DMS 273 treated with DMSO at 0.1 percent for 48 hours (cell line): ENCODE measurements at places on chromosomes 1 and 21.

- DNase-seq: peak; percentile 44
These were observed 6.9 kb upstream of the CAMK1G start for GRCh38 chr1:209576392-209577197.

GRCh38 chr21:24050231-24050630 is 1557.0 kb downstream of the MRPL39 start:
- DNase-seq: no peak

DNA sequence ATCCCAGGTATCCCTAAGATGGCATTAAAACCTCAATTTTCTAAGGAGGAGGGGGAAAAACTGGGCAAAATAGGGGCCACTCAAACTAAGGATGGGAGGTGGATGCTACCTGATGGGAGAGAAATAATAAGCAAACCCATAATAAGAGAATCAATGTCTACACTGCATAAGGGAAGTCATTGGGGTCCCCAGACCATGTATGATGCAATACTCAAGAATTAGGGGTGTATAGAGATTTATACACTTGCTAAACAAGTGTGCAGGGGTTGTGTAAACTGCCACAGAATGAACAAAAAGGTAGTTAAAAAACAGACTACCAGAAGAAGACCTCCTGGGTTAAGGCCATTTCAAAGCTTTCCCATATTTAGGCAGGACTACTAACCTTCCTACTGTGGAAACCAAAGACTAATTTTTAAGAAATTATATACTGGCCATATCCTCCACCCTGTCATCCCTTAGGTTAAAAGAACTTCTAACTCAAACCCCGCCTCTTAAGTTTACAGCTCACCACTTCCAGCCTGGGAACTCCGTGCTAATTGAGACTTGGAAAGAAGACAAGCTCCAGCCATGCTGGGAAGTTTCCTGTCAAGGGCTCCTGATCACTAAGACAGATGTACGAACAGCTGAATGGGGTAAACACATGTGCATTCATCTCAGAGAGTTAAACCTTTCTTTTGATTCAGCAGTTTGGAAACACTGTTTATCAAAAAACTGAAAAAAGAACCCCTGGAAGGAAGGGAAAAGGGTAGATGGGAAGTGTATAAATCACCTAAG is 64.4 kb upstream of the TLR5 start:
- DNase-seq: peak; percentile 66

DNA sequence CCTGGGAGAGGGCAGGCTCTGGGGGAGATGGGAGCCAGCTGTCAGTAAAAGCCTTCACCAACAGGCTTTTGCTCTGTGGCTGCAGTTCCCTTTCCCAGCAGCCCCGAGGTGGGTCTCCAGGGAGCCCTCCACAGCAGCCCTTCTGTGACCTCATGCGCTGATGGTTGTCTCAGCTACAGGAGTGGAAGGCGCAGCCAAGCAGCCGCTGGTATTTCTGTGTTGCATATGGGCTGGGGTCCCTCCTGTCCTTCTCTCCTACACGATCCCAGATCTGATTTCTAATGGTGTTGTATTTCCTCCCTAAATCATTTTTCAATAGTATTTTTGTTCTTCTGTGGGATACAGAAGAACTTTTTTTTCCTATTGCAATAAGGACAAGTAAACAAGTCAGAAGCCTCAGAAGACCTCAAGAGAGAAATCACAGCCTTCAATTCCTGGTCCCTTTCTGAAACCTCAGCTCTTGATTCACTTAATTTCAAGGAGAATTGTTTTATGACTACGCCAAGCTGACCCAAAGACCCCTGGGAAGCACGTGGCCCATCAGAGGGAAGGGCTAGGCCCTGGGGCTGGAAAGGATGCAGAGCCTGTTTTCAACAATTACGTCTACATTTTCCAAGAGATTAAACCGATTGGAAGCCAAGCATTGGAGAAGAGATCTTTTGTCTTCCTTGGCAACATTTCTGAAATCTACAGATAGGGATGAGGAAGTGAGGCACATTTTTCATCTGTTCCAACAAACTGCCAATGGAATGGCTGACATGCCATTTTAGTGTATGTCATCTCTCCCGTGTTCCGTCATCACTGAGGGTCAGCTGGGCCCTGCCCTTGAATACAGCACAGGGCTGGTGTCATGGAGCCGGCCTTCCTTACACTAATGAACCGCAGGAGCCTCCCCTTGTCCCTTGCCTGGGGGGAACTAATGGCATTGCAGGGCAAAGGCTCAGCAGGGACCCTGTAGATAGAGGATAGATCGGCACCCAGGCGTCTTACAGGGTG is 42.0 kb upstream of the SCCPDH start:
- peak; percentile 42 for DNase-seq

GRCh38 chr1:175129644-175129996 is 62.0 kb downstream of the TNN start:
- DNase-seq: no peak

- no peak for DNase-seq
These were observed 63.0 kb downstream of the MEGF6 start for GRCh38 chr1:3548156-3548893.

DNA sequence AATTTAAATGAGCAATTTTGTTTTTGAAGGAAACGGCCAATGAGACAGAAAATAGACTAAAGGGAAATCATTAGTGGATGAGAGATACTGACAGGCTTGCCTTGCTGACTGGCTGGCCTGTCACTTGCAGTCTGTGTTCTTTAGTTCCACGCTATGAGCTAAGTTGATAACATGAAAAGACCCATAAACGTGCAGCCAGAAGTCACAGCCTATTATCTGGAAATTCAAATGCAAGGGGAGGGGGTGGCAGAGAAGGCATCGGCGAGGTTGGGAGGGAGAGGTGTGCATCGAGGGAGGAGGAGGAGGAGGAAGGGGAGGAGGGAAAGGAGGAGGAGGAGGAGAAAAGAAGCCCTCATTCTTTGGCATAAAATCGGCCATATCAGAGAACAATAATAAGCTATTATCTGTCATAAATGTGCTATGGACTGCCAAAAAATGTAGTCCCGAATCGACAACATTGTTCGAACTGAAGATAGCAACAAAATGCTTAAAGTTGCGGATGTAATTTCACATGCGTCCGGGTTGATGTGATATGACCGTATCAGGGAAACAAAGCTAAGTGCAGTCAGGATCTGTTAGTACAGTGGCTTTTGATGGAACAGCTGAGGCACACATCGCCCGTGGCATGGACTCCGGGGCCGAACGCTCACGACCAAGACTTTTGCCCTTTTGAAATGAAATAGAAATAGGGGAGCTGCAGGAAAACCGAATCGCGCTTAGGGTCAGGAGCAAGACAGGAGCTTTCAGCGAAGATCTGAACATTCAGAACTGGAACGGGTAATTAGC is 11.6 kb upstream of the BARHL2 start:
- DNase-seq: no peak

DNA sequence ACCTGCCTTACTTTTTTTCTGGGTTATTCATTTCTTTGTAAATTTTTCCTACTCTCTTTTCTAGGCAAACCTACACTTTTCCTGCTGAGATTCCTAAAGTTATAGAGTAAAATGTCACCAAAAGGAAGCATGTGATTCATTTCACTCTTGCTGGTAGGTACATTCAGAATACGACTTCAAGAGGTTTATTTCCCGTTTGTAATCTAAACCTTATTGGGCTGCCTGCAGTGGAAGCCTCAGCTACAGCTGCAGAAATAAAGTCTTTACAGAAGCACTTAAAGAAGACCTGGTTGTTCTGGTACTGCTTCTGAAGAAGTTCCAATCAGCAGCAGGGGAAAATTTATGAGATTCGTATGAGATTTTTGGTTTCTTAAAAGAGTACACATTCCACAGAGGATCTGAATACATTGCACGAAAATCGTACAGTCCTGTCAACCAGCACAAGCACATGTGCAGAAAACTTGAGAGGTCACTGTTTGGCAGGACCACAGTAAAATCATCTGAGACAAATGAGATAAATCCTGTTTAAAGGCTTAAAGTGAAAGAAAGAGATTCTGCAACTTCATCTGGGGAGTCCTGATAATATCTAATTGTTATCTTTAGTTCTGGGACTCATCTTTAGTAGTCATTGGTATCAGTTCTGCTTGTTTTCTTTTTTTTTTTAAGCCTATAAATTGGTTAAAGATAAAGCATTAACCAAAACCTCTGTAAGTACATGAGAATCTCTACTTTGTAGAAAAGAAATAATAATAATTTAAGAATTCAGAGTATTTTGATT is 109.9 kb upstream of the ADGRL2 start:
- no peak for DNase-seq

- peak; percentile 66 for DNase-seq
These were observed 436 bp upstream of the TTLL7 start for GRCh38 chr1:83999316-83999819.

- DNase-seq: no peak
These were observed 24.9 kb upstream of the APCS start for GRCh38 chr1:159562680-159563079.

DNA sequence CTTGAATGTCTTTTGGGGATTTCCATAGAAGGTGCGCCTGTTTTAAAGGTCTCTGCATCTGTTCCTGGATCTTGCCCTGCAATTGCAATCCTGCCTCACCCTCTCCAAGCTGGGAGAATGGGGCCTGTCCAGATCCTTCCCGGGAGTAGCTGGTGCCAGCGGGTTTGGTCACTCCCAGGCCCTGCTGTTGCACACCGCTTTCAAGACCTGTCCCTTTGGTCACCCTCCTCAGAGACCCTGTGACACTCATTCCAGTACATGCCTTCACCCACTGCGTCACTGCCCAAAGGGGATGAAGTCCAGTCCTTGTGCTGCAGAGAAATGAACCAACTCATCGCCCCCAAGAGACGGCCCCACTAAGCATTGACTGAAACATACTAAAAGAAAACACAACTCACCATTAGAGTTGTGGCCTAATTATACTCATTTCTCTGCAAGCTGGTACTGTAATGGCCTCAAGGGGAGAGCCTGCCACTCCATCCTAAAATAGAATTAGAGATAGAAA is 1.9 kb upstream of the IRF2BP2 start:
- DNase-seq: no peak

GRCh38 chr21:43597052-43597451 is 62.2 kb downstream of the HSF2BP start:
- DNase-seq: no peak

DNA sequence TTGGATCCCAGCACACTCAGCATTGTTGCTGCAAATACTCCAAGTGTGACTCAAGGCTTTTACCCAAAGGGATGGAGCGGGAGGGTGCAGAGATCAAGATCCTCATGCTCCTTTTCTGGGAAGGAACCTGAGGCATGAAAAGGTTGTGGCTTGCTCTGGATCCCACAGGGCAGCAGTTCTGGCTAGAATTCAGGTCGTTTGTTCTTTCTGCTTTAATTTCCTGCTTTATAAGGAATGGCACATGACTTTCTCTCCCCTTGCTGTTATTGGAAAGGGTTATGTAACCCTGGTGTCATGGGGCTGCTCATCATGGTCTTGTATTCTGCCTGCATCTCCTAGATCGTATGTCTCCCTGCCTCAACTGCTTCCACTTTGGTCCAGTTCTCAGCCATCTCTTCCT is 101.6 kb downstream of the NOS1AP start:
- DNase-seq: no peak

DNA sequence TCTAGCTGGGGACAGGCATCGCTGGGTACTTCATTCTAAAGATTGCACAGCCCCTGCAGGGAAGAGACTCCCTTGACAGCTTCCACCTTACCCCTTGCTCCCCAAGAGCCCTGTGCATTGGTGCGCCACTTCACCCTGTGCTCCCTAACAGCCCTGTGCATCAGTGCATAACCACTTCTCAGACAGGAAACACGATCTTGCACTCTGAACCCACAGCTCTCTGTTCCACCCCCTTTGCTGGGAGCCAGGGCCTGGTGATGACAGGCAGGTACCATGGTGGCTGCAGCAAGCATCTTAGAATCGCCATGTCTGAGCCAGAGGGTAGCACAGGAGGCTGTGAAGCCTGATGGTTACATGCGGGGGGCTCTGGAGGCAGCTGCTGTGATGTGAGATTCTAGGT is 5.0 kb downstream of the ALPL start:
- no peak for DNase-seq

- DNase-seq: no peak
These were observed 61.7 kb upstream of the MRPS6 start for GRCh38 chr21:34011660-34012059.

DNA sequence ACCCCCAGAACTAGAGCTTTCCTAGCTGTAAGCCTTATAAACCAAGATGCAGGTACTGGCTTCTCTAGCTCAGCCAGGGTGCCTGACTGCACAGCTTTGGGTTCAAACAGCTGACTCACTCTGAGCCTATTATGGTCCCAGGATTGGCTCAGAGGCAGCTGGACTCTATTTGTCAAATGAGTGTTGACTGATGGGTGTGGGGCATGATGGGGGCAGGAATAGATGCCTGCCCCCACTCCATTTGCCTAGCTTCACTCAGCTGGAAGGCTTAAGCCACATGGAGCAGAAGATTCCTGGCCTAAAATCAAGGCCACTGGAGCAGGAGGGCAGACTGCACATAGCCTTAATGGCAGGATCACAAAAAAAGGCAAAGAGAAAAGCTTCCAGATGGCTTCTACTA is 90.5 kb downstream of the PIK3R3 start:
- DNase-seq: no peak

DNA sequence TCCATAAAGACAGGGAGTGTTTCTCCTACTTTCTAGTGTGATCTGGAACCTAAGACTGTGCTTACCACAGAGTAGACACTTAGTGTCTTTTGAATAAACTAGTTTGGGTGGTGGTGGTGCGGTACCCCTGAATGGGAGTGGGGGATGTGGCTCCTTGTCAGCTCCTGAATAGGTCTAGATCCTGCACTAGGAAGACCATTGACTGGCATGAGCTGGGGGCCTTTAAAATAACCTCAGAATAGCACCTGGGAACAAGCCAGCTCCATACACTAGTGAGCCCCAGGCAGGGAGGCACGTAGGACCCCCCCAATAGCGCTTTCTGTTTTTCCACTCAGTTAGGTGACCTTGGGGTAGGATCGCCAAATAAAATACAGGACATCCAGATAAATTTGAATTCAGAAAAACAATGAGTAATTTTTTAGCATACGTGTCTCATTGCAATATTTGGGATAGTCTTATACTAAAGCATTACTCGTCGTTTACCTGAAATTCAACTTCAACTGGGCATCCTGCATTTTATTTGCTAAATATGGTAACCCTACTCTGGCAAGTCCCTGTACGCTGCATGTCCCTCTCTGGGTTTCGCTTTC is 45.6 kb downstream of the AZIN2 start:
- no peak for DNase-seq

GRCh38 chr1:9909234-9910046 is 629 bp downstream of the CTNNBIP1 start:
- DNase-seq: peak; percentile 33

DNA sequence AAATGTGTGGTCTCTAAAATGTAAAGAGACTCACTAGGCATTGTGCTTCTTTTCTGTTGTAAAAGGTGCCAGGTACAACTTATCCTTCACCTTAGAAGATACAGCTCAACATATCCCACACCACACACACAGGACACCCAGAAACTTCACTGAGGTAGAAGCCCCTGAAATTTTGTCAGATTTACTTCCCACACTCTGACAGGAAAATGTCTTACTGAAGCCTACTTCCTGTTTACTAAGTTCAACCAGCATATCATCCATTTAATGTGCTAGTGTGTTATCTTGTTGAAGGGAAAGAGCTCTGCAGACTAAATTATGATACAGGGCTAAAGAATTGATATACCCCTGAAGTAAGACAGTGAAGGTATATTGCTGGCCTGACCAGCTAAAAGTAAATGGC is 39.9 kb upstream of the INSL5 start:
- no peak for DNase-seq
